ENCODE measurements at places on chromosomes 1 and 21. TPM values are rescaled to one million over a fixed set of nuclear protein-coding genes. Genes with fewer than 3 reads are reported as not detected.
A peak's percentile ranks its signal among the peaks of the same experiment; 100 is the strongest.

Gene NBPF10
- 2.3 TPM for total RNA-seq

Gene MAST2
- 20.7 TPM for total RNA-seq

Gene EXTL1
- total RNA-seq: not detected

Gene PMVK
- 32.4 TPM for total RNA-seq

Gene ADPRS
- total RNA-seq: 28.9 TPM

Gene CACNA1E
- total RNA-seq: 0.02 TPM

DNA sequence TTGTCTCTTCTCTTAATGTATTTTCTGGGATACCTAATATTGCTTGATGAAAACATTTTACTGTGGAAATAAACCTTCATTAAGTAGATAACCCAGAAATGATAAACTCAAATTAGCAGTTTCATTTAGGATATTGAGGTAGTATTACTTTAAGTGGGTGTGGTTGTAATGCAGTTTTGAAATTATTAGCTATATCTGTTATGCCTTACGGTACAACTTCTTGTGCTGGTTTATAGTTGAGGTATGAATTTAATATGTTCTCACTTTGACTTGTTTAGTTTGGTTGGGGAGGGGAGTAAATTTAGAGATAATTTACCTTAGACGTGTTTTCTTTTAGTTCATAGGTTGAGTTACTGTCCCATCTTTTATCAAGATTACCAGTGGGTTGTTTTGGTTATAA lies 111.0 kb downstream of the POU2F1 start:
- H3K27me3 ChIP-seq: no peaks in the 10 kb centered on the region
- peaks cover 22% of the 10 kb centered on the region for H3K4me1 ChIP-seq
- no peak overlapping the region for H3K4me3 ChIP-seq
- peaks cover 9% of the 10 kb centered on the region for H3K36me3 ChIP-seq
- no peak overlapping the region for H3K27ac ChIP-seq

- no peak overlapping the region for H3K27ac ChIP-seq
- H3K36me3 ChIP-seq: no peaks in the 10 kb centered on the region
- H3K27me3 ChIP-seq: peaks cover 20% of the 10 kb centered on the region
- no peak for DNase-seq
- no peak overlapping the region for H3K4me3 ChIP-seq
These were observed 29.1 kb downstream of the LAMC2 start for GRCh38 chr1:183215076-183215720.

- H3K27ac ChIP-seq: peak overlapping the region; percentile 14
- peak overlapping the region; percentile 89 for H3K4me3 ChIP-seq
These were observed 9.1 kb downstream of the ITGB2 start for GRCh38 chr21:44911384-44912157.

DNA sequence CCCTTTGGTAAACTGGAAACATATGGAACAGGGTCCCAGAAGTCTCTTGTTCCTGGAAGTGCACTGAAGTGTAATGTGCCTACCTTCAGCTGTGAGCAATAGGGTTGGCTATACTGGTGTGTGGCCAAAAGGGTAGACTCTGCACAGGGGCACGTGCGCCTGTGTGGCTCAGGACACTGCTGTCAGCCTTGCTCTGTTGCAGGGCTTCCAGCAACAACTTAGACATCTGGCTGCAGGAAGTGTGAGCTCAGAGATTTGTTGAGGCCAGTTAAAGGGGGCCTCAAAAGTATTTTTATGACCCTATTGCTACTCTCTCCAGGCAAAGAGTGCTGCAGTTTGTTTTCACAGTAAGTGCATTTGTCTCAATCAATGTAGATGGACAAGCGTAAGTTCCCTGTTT lies 7.5 kb downstream of the CTPS1 start:
- peaks cover 45% of the 10 kb centered on the region for H3K4me1 ChIP-seq
- DNase-seq: no peak
- H3K27ac ChIP-seq: no peak overlapping the region
- no peak overlapping the region for H3K4me3 ChIP-seq

- peaks cover 73% of the 10 kb centered on the region for H3K4me1 ChIP-seq
- peak overlapping the region; percentile 91 for H3K27ac ChIP-seq
These were observed 2.1 kb downstream of the SDE2 start for GRCh38 chr1:225996946-225997545.

DNA sequence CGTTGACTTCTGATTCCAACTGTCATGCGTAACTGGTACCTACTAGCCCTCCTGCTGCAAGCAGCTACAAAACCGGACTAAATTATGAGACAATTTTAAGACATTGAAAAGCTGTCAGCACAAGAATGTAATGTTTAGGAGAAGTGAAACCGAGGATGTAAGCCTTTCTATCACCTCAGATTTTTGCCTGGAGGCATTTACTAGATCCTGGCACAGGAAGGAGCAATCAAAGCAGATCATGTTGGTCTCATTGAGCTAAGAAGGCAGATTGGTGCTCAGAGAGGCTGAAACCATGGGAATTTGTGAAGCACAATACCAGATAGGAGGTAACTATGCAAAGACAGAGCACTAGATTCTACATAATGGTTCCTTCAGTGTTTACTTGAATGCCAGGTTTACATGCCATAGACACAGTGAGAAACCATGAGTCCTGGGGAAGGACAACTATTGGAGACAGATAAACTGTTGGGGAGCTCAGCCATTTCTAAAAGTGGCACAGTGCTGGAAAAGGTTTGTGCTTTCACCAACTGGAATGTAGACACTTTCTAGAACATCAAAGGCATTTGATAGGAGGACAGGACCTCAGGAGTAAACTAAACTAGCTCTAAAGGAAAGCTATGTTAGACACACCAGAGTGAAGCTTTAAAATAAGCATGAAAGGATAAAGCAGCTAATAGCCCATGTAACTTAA lies 179.4 kb downstream of the LYPLAL1 start:
- H3K4me1 ChIP-seq: no peaks in the 10 kb centered on the region
- H3K27me3 ChIP-seq: no peaks in the 10 kb centered on the region
- no peak for DNase-seq
- no peak overlapping the region for H3K27ac ChIP-seq

DNA sequence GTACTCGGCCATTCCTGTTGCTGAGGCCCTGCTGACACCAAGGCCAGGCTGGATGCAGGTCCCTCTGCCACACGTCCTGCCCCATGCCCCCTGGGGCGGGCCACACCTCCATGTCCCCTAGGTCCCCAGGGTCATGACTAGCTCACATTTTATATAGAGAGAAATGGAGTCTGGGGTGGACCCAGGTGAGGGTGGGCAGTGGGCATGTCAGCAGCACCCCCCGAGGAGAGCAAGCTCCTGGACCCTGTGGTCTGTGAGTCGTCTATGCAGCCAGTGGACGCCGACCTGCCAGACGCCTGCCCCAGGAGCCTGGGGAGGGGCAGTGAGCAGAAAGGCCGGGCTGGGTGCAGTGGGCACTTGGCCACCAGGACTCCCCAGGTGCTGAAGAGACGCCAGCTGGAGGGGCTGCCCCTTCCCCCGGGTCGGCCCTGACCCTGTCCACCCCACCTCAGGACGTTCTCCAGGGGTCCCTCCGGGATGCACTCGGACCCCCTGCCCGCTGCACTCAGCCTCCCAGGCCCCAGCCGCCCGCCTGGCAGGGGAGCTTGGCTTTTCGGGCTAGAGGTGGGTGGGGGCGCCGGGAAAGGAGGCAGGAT lies 15.9 kb downstream of the SAMD11 start:
- no peak for DNase-seq
- H3K4me1 ChIP-seq: peaks cover 11% of the 10 kb centered on the region
- peaks cover 29% of the 10 kb centered on the region for H3K27me3 ChIP-seq
- no peak overlapping the region for H3K4me3 ChIP-seq
- no peak overlapping the region for H3K27ac ChIP-seq

GRCh38 chr1:51622455-51622913 lies 5.6 kb downstream of the OSBPL9 start:
- peaks cover 29% of the 10 kb centered on the region for H3K4me1 ChIP-seq
- no peaks in the 10 kb centered on the region for H3K36me3 ChIP-seq
- DNase-seq: no peak
- H3K27ac ChIP-seq: peak overlapping the region; percentile 1
- no peak overlapping the region for H3K4me3 ChIP-seq

GRCh38 chr1:234776256-234776875 lies 166.4 kb upstream of the IRF2BP2 start:
- peaks cover 41% of the 10 kb centered on the region for H3K4me1 ChIP-seq
- no peak overlapping the region for H3K4me3 ChIP-seq
- H3K36me3 ChIP-seq: peaks cover 8% of the 10 kb centered on the region
- no peaks in the 10 kb centered on the region for H3K27me3 ChIP-seq
- no peak overlapping the region for H3K27ac ChIP-seq
- DNase-seq: no peak

All from activated T-cell treated with anti-CD3 and anti-CD28 coated beads, Interleukin-2, amount 50 U/mL, for 72 hours (primary cell).